ENCODE measurements at places on chromosomes 16 and 17. TPM values are rescaled to one million over a fixed set of nuclear protein-coding genes. Genes with fewer than 3 reads are reported as not detected.

The GFAP gene
- total RNA-seq: 0.11 TPM

The STX8 gene
- total RNA-seq: 74.6 TPM

The AXIN2 gene
- 3.5 TPM for total RNA-seq

The PLEKHG4 gene
- 22.2 TPM for total RNA-seq

The MYOCD gene
- total RNA-seq: 5.1 TPM
